ENCODE measurements at places on chromosomes 6 and 20.

- no peak for DNase-seq
Observed at GRCh38 chr6:54588176-54588575, 258.4 kb upstream of the FAM83B start.

GRCh38 chr6:128841518-128841917 is 41.4 kb upstream of the LAMA2 start:
- no peak for DNase-seq

DNA sequence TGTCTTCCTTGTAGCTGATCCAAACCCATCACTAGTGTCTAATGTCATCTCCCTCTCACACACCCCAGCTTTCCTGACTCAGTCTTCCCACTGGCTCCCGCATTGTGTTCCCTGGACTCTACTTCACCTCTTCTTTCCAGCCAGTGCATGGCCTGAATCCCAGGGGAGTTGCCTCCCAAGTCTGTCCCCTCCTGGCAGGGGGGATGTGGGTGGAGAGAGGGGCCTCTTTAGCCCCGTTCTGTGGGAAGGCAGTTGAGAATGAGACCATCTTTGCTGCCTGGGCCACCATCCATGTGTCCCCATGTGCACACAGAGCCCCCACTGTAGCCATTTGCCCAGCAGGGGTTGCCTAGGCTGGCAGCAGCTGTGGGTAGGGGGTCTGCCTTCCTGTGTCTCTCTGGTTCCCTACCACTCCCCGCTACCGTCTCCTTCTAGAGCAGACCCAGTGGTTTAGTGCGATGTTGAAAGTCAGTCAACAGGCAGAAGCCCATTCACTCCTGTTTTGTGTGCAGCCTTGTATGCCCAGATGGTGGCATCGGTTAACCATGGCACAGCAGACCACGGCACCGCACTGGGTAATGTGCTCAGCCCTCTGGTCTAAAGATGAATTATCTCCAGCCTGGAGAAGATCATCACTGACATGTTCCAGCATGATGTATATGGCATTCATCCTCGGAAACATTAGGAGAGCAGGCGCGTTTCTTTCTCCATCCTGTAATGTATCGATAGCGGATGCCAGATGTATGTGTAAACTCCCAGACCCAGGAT is 178.8 kb upstream of the SNX9 start:
- peak; percentile 71 for DNase-seq

- DNase-seq = no peak
Observed at GRCh38 chr6:15974817-15975216, 154.1 kb upstream of the MYLIP start.

DNA sequence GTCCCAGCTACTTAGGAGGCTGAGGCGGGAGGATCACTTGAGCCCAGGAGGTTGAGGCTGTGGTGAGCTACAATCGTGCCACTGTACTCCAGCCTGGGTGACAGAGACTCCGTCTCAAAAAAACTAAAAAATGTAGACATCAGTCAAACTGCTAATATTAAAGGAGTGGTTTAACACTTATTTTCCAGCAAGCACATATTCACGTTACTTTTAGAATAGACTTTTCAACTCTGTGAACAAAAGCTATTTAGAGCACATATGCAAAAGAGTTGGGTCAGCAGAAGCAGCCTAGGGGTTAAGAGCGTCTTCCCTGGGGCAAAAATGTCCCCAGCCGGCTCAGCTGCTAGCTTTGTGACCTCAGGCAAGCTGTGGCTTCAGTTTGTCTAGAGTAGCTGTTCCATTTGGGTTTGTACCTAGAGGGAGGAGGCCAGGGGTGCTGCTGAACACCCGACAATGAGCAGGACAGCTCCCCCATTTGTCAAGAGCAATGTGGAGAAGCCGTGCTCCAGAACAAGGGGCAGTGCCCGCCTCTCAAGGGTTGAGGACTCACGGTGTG is 62.5 kb upstream of the PTGIS start:
- no peak for DNase-seq
